ENCODE measurements at places on chromosomes 5 and 9.

- no peak for DNase-seq
These were observed 153.9 kb downstream of the SMC2 start for GRCh38 chr9:104247899-104248460.

DNA sequence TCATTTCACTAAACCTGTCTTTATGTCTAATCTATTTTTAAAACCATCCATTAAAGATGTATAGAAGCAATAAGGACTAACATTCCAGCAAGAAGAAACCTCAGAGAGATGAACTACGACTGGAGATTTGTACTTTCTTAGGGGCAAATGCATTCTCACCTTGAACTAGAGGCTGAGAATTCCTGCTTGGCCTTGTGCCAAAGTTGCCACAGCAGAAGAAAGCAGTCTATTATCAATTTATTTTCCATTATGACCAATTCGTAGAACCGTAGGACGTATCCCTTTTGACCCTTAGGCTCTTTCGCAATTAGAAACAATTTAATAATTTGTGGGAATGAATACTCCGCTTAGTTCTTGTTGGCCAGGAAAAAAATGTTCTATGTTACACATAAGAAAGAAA is 1647.4 kb upstream of the CDH9 start:
- no peak for DNase-seq

GRCh38 chr5:28809811-28810750 is 1771.7 kb upstream of the CDH9 start:
- no peak for DNase-seq

DNA sequence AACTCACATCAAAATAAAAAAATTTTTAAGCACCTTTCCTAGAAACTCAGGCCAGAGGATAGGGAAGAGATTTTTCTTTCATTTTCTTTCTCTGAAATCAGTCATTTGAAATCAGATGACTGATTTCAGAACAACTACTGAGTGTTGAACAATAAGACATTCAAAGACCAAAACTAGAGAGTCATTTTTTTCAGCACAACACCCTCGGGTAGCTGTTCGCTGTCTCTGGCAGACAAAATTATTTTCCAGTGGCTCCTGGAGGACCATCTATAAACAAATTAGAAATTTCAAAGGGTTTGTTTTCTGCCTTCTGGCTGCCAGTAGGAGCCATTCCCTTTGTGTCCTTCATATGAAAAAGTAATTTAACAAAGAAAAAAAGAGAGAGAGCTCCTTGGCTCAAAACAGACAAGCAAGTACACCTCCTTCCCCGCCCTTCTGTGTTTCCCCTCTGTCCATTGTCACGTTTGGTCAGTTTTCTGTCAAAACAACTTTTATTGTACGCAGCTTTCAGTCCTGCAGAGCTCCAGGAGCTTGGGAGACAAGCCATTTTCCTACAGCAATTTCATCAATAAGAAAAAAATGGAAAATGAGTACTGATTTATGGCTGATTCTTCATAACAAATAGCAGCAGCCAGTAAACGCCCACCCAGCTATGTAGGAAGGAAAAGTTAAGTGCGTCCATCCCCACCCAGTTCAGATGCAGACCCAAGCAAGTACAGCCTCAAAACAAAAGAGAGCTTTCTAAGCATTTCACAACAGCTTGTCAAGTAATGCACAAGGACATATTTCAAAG is 405.2 kb downstream of the ZNF608 start:
- DNase-seq = no peak

- DNase-seq = no peak
These were observed 574.7 kb upstream of the CLINT1 start for GRCh38 chr5:158433634-158434033.

Data from stimulated activated CD4-positive, alpha-beta T cell treated with anti-CD3 and anti-CD28 coated beads, Interleukin-15, amount 100 ng/mL, for 24 hours (primary cell).